ENCODE measurements at places on chromosomes 5 and 9.

DNA sequence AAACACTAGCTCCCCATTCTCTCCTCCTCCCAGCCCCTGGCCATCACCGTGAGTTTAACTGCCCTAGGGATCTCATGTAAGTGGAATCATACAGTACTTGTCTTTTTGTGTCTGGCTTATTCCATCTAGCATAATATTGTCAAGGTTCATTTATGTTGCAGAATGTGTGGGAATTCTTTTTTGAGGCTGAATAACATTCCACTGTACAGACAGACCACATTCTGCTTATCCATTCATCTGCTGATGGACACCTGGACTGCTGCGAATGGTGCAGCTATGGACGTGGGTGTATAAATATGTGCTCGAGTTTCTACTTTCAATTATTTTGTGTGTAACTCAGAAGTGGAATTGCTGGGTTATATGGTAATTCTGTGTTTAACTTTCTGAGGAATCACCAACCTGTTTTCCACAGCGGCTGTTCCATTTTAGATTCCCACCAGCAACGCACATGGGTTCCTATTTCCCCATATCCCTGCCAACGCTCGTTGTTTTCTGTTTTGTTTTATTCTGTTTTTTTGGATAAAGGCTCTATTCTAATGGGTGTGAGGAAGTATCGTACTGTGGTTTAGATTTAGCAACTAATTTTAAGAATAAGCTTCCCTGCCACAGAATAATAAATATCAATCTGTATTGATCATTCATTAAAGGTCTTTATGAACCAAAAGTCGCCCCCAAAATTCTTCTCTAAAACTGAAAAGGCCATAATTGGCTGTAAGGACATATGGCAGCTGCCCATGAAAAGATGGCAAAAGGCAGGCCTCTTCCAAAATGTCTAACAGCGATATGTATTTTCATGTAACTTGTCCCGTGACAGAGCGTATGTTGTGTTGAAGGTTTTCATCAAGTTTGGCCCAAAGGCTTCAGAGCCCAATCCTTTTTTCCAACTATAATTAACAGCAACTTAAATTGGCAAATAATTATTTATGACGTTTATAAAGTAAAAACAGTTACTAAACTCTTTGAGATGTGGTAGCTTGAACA lies 70.3 kb downstream of the DAP start:
- peaks cover 4% of the 10 kb centered on the region for H3K4me1 ChIP-seq
- DNase-seq: no peak
- H3K27ac ChIP-seq: no peak overlapping the region
- no peak overlapping the region for H3K4me3 ChIP-seq
- no peaks in the 10 kb centered on the region for H3K36me3 ChIP-seq
- no peaks in the 10 kb centered on the region for H3K27me3 ChIP-seq

GRCh38 chr9:130242270-130243014 lies 23.1 kb upstream of the HMCN2 start:
- H3K27ac ChIP-seq: no peak overlapping the region
- no peak overlapping the region for H3K4me3 ChIP-seq
- H3K27me3 ChIP-seq: no peaks in the 10 kb centered on the region

DNA sequence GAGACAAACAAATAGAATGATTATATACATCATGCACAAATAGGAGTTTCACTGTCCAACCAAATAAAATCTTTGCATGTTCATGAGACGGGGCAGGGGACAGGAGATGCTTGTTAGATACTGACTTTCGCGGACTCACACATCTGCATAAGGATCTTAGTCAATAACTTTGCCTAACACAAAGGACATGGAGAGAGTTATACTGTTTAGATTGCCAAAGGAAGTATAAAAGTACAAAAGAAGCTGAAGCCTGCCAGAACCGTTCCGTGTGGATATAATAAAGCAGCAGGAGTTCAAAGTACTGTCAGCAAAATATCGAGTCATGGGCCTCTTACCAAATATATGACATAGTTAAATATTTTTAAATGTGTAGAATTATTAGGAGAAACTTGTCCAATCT lies 1148.4 kb downstream of the EFNA5 start:
- H3K4me1 ChIP-seq: no peaks in the 10 kb centered on the region
- no peak for DNase-seq
- H3K4me3 ChIP-seq: no peak overlapping the region

DNA sequence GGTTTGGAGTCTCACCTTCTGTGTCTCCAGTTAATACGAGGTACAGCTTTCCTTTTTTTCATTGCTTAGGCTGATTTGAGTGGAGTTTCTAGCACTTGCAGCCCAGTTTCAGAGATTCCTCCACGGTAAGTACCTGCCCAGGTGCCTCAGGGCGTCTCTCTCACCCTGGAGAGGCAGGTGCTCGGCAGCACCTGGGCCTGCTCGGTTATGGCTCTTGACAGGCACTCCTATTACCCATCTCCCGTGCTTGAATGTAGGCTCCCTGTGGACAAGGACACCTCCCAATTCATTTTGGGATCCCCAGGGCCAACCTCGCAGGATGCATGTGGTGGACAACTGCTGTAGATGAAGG lies 144.3 kb downstream of the NR3C1 start:
- H3K36me3 ChIP-seq: no peaks in the 10 kb centered on the region
- no peaks in the 10 kb centered on the region for H3K4me1 ChIP-seq
- no peak overlapping the region for H3K27ac ChIP-seq

DNA sequence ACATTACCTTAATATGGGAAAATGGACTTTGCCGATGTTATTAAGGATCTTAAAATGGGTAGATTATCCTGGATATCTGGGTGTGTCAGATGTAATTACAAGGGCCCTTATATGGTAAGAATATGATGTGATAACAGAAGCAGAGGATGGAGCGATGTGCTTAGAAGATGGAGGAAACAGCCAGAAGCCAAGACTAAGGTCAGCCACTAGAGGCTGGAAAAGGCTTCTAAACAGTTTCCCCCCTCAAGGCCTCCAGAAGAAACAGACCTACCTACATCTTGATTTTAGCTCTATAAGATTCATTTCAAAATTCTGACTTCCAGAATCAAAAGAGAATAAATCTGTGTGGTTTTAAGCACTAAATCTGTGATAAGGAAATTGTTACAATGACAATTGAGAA lies 131.9 kb downstream of the CAAP1 start:
- no peak overlapping the region for H3K4me3 ChIP-seq
- H3K4me1 ChIP-seq: peaks cover 2% of the 10 kb centered on the region
- H3K27me3 ChIP-seq: no peaks in the 10 kb centered on the region

- H3K4me1 ChIP-seq: peaks cover 24% of the 10 kb centered on the region
- no peak for DNase-seq
- no peaks in the 10 kb centered on the region for H3K27me3 ChIP-seq
- no peaks in the 10 kb centered on the region for H3K36me3 ChIP-seq
- no peak overlapping the region for H3K27ac ChIP-seq
Observed at GRCh38 chr5:109694451-109694891, 4.7 kb downstream of the MAN2A1 start.

GRCh38 chr5:128254789-128255188 lies 171.2 kb downstream of the SLC12A2 start:
- no peaks in the 10 kb centered on the region for H3K36me3 ChIP-seq
- H3K4me1 ChIP-seq: no peaks in the 10 kb centered on the region
- H3K27me3 ChIP-seq: no peaks in the 10 kb centered on the region
- no peak overlapping the region for H3K4me3 ChIP-seq

DNA sequence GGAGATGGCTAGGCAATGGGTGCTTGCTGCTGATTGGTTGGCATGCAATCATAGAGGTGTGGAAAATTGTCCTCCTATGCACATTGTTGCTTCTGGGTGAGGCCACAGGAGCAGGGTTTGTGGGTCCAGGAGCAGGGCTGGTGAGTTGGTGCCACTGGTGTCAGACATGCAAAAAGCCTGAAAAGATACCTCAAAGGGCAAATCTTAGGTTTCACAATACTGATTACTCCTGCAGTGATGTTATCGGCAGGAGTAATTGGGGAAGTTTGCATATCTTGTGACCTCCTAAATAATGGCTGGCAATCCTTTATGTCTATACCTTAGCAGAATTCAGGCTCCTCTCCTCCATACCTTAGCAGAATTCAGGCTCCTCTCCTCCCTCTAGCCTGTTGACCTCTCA lies 25.2 kb downstream of the SLC25A48 start:
- no peaks in the 10 kb centered on the region for H3K27me3 ChIP-seq
- H3K36me3 ChIP-seq: no peaks in the 10 kb centered on the region
- H3K4me3 ChIP-seq: no peak overlapping the region
- no peak overlapping the region for H3K27ac ChIP-seq
- no peaks in the 10 kb centered on the region for H3K4me1 ChIP-seq

GRCh38 chr5:56951126-56951945 lies 587 bp downstream of the MIER3 start:
- no peak for DNase-seq
- H3K27me3 ChIP-seq: peaks cover 7% of the 10 kb centered on the region
- H3K4me1 ChIP-seq: peaks cover 3% of the 10 kb centered on the region
- H3K27ac ChIP-seq: peak overlapping the region; percentile 86
- peak overlapping the region; percentile 85 for H3K4me3 ChIP-seq
- no peaks in the 10 kb centered on the region for H3K36me3 ChIP-seq

DNA sequence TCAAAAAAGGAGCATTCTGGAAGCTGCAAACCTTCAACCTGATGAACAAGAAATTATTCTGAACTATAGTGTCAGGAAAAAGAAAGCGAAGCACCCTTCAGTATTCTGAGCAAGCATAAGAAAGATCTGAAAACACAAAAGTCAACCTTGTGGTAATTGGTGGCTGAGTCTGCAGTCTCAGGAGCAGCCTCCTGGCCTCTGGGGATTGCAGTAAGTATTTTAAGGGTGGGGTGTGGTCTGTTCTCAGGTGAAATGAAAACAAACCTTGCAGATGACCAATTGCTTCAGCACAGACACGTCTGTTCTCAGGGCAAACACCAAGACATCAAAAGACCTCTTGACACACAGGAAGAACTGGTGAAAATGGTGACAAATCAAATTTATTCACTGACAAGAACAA lies 147.8 kb upstream of the RAPGEF1 start:
- H3K36me3 ChIP-seq: 0 out of 2 replicates have a peak, but pooled peaks cover 3% of the 10 kb centered on the region
- DNase-seq: no peak
- no peak overlapping the region for H3K4me3 ChIP-seq
- no peak overlapping the region for H3K27ac ChIP-seq
- H3K27me3 ChIP-seq: no peaks in the 10 kb centered on the region
